ENCODE measurements at places on chromosomes 5 and 9.
A peak's percentile ranks its signal among the peaks of the same experiment; 100 is the strongest.

DNA sequence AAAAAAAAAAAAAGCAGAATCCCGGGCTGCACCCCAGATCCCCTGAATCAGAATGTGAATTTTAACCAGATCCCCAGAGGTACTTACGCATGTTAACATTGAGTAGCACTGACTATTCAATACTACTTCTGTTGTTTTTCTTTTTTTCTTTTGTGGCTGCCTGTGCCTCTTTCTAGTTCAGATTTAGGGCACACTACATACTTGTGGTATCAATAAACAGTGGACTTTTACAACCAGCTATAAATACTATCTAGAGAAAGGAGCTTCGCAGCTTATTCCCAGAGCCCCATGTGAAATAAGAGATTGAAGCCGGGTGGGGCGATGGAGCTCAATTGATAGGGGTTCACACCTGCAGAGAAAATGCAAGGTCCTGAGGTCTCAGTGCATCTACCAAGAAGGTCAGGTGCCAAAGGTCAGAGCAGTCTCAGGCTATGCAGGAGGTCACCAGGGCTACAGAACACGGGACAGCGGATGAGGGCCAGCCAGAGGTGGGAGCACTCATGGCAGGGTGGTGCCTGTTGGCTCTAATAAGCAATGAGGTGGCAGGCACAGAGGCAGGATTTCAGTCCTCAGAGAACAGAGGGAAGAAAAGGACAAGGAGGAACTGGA is 22.3 kb downstream of the WWC1 start:
- no peak for DNase-seq

GRCh38 chr9:99056886-99057664 is 47.8 kb upstream of the TGFBR1 start:
- peak; percentile 89 for DNase-seq

- DNase-seq, result peak; percentile 32
Measured at GRCh38 chr9:92094655-92095054, 20.6 kb downstream of the SPTLC1 start.

GRCh38 chr5:151585970-151586369 is 5.2 kb downstream of the FAT2 start:
- no peak for DNase-seq

GRCh38 chr5:172437445-172438318 is 16.6 kb downstream of the SH3PXD2B start:
- peak; percentile 93 for DNase-seq

DNA sequence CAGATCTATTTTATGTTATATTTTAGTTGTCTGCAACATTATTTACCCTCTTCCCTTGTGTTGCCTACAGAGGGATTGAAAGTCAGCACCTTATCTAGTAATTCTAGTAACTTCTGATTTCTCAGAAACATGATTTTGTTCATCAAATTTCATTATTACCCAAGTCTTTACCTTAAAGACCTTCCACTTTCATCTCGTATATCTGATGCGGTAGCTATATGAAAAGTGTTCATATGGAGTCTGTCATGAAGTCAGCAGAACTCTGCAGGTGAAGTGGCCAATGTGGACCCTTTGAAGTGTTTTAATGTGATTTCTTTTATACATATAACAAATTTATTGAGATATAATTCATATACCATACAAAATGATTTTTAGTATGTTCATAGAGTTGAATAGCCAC is 40.0 kb downstream of the SLC44A1 start:
- no peak for DNase-seq

GRCh38 chr9:24504521-24504920 is 41.2 kb downstream of the IZUMO3 start:
- DNase-seq, result no peak

DNA sequence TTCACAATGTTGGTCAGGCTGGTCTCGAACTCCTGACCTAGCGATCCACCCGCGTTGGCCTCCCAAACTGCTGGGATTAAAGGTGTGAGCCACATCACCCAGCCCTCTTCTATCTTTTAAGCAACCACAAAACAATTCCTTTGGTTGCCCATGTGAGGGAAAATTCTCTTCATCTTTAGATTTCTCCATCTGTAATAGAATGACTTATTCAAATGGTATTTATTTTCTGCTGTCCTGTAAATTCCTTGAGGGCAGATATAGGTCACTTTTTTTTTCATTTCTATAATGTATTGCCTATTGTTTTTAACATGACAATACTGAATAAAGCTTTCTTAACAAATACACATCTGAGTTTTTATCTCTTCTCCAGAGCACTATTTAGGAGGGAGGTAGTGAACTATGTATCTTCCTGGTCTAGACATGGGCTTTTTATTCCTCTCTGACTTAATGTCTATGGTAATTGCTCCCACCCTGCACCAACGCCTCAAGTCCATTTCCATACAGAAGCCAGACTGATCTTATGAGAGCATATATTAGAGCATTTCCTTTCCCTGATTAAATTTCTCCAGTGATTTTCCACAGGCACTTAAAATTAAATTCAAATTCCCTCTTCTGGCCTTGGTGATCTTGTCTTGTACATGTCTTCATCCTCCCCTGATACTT is 595.6 kb downstream of the CAAP1 start:
- DNase-seq, result peak; percentile 22

- no peak for DNase-seq
Measured at GRCh38 chr9:38358390-38359296, 33.9 kb upstream of the ALDH1B1 start.

GRCh38 chr9:68955330-68955729 is 58.6 kb downstream of the PRKACG start:
- no peak for DNase-seq

DNA sequence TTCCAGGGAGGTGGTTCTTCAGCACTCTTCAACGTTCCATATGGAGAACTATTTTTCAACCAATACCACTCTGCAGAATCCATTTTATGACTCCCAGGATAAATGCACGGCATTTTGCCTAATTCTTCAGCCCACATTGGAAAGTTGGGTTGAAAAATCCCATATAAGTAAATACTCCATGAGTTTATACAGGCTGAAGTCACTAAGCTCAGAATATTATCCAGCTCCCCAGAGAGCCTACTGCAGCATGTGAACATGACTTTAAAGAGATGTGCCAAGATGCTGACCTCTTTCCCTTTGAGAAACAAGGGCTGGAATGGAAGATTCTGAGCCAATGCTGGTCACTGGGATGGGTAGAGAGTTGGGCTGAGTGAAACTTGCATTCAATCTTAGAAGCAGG is 111.9 kb upstream of the SLIT3 start:
- DNase-seq, result no peak

DNA sequence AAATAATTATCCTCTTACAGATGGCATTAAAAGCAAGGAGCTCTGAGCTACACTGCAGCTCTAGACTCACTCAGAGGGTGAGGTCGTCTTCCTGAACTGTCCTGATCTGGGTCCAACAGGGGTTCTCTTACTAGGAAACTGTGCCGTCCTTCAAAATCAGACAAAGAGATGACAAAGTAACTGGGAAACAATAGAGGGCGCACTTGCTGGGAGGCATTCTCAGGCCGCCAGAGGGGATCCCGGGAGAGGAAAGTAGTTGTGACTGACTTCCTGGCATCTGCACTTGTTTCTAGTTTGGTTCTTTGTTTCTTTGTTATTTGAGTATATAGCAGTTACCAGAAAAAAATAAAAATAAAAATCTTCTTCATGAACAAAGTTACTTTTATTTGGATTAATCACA is 142.9 kb upstream of the MSX2 start:
- no peak for DNase-seq

DNA sequence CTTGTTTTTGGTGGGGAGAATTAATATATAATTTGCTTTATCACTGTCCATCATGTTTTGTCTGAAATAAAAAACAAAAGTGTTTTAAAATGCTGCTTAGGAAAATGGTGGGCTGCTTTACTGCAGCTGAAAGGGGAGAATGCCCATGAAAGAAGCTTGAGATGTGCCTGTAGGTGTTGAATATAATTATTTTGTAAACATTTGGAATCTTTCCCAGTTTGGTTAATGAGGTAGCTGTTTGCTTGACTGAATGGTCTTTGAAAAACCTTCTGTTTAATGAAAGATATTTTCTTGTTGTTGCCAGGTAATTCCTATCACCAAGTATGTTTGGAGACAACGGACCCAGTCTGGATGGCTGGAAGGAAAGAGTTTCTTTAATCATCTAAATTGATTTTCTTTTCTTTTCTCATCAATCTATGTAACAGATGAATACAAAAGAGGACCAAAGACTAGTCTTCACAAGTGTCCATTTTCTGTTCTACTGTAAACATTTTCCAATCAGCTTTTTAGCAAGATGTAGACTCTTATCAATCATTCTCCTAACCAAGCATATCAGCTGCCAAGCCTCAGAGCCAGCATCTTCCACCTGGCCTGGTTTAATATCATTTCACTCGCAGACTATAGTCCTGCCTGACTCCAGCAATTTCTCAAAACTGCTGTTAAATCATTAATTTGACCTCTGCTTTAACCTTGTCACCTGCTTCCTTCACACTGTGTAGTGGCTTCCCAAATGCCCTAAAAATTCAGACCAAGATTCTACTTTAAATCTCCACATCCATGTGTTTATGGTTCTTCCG is 441.2 kb upstream of the CHD1 start:
- DNase-seq, result no peak

DNA sequence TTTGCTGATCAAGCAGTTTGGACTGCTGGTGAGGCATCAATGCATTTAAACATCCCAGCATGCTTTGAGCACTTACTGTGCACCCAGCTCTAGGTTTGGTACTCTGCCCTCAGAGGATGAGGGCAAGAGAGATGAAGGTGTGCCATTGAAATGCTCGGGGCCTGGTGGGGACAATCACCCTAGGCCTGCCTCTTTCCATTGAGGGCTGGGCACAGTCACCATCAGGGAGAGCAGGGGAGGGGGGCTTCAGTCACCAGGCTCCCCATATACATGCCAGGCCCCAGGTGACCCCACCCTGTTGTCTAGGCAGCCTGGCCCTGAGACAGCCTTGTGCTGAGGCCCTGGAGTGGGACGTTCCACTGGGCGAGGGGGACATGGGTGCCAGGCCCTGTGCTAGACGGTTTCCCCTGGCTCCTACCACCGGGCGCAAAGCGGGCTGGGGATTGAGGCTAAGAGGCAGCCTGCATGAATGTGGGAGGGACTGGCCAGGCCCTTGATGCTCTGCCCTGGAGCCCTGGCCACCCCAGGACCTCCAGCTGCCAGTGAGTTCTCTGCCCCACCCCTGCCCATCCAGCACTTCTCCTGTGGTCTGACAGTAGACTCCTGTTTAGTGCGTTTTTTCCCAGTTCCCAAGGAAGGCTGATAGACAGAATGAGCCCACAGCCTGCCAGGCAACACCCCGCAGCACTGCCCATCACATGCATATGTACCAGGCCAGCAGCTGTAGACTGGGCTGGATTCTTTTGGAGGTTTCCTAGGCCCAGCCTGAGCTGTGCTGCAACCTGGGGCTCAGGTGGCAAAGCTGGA is 18.9 kb downstream of the TCF7 start:
- DNase-seq, result no peak

DNA sequence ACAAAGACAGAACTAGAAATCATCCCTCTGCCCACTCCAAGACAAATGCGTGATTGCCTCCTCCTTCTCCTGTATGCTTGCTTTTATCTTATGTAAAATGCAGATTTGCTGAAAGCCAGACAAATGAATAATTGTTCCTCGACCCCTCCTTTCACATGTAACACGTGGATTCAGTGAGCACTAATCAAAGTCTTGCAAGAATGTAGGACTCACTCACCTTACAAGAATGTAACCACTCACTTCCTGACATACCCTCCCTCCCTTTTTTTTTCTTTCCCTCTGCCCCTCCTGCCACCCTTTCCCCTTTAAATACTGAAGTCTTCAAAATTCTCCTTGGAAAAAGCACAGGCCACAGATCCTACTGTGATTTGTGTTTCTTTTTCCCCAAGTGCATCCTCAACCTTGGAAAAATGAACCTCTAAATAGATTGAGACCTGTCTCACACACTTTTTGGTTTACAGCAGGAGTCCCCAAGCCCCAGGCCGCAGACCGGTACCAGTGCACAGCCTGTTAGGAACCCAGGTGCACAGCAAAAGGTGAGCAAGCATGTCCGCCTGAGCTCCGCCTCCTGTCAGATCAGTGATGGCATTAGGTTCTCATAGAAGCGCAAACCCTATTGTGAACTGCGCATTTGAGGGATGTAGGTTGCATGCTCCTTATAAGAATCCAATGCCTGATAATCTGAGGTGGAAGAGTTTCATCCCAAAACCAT is 29.4 kb upstream of the HSD17B3 start:
- DNase-seq, result no peak

DNA sequence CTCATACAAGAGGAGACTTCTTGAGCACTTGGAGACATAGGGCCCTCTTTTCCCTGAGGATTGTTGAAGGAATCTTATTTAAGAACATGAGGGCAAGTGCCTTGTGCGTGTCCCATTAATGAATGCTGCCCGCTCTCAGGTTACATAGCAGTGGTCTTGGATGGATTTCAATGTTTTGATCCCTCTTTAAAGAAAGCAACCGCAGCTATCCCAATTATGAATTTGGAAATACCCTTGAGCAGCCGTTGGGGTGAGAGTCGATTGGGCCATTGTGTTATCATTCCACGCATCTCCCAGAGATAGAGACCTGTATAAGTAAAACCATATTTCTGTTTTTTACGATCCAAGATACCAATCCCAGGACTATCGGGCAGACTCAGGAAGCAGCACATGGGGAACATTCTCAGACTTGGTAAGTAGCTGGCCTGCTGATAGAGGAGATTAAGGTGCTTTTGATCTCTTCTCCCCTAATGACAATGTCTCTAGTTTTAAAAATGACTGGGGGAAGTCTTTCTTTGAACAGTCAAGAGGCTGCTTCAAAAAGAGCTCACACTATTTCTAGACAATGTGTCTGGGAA is 145.3 kb downstream of the MACROH2A1 start:
- no peak for DNase-seq

DNA sequence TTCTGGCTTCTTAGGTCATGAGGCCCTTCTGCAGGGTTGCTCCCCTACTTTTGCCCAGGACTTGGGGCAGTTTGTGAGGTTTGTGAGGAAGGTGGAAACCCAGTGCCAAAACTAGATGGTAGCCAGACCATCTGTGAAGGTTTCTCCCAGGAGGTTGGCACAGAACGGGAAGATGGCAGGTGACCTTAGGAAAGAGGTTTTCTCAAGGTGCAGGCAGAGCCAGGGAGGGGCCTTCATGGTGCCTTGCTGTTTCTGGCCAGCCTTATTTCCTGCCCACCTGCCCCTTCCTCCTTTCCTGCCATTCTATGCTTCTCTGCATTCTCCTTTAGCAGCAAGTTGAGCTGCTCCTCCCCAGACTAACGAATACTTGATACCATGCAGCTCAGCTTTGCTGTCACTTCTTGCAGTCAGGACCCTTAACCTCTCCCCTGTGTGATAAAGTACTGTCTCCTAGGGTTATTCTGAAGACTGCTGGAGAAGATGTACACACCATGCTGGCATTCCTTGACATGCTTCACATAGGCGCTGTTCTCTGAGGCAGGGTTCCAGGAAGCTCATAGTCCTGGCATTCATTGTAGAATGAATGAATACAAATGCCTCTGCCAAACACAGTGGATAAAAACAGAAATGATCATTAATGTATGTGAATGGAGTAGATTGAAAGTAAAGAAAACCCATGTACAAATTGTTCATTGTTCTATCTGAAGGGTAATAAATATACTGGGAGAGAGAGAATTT is 154.3 kb downstream of the KDM4C start:
- no peak for DNase-seq

DNA sequence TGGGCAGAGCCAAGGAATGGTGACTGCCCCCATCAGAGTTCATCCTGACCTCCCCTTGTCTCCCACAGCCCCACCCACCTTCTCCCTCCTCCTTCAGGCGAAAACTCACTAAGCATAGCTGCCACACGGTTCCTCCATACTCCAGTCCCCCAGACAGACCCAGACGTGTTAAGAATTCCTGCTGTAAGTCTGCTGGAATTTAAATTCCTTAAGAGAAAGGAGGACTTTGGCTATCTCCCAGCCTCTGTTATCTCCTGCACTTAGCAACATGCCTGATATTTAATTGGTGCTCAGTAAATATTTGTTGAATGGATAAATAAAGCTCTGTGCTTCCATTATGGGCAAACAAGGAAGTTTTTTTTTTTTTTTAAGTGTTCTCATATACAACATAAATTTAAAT is 213.7 kb downstream of the RFK start:
- DNase-seq, result peak; percentile 71

All from brain microvascular endothelial cell (primary cell).